ENCODE measurements at places on chromosomes 11 and 22. TPM values are rescaled to one million over a fixed set of nuclear protein-coding genes. Genes with fewer than 3 reads are reported as not detected.

The SLC17A6 gene
- 134 TPM for total RNA-seq

The KLHL22 gene
- total RNA-seq, result 58.8 TPM

The MS4A8 gene
- total RNA-seq, result not detected

The PRODH gene
- total RNA-seq, result 10.1 TPM

The CCDC157 gene
- 9.9 TPM for total RNA-seq

The CCDC116 gene
- 0.23 TPM for total RNA-seq

The HSPB2 gene
- 0.92 TPM for total RNA-seq

The CACNA1I gene
- 7.2 TPM for total RNA-seq

The KDM4D gene
- 2.5 TPM for total RNA-seq

The CRYBB3 gene
- not detected for total RNA-seq

The SERPING1 gene
- 9.5 TPM for total RNA-seq

The DTX4 gene
- total RNA-seq, result 52.4 TPM

The MIEF1 gene
- 29.8 TPM for total RNA-seq

The OR51B5 gene
- 0.46 TPM for total RNA-seq

The C1QTNF4 gene
- total RNA-seq, result 33.2 TPM

The TNNT3 gene
- not detected for total RNA-seq

The PDE2A gene
- 60.9 TPM for total RNA-seq

The TUBA8 gene
- total RNA-seq, result 16.4 TPM

The MPPED1 gene
- total RNA-seq, result 14.1 TPM

The TEX12 gene
- 1.8 TPM for total RNA-seq

The EHF gene
- not detected for total RNA-seq

The CDKN1C gene
- 40.4 TPM for total RNA-seq

The PAMR1 gene
- total RNA-seq, result 7.2 TPM

The CCDC87 gene
- 1.2 TPM for total RNA-seq

The GNAZ gene
- total RNA-seq, result 120 TPM

The TMEM45B gene
- 0.69 TPM for total RNA-seq

The GLYAT gene
- total RNA-seq, result not detected

The ALDH3B1 gene
- total RNA-seq, result 0.92 TPM

The NPTXR gene
- 64.6 TPM for total RNA-seq

The CCDC15 gene
- total RNA-seq, result 3.9 TPM

The CNTN5 gene
- total RNA-seq, result 44.3 TPM

The C22orf31 gene
- not detected for total RNA-seq

The LRP4 gene
- 8.8 TPM for total RNA-seq

The GLYATL1 gene
- 3.5 TPM for total RNA-seq

The CD248 gene
- 1.6 TPM for total RNA-seq

The KCNC1 gene
- 12.7 TPM for total RNA-seq

The SLC39A13 gene
- total RNA-seq, result 12.5 TPM

The RAB6A gene
- 337 TPM for total RNA-seq

The NXF1 gene
- total RNA-seq, result 15.9 TPM

The BAIAP2L2 gene
- 0.69 TPM for total RNA-seq

The TMEM184B gene
- total RNA-seq, result 21.0 TPM

The SCUBE2 gene
- 12.5 TPM for total RNA-seq

The NNMT gene
- total RNA-seq, result 0.92 TPM

The OR56B1 gene
- not detected for total RNA-seq

The RASSF10 gene
- 10.8 TPM for total RNA-seq

The SUSD2 gene
- 0.23 TPM for total RNA-seq

The PATZ1 gene
- 31.1 TPM for total RNA-seq

All from diencephalon (tissue), 1 donor.